ENCODE measurements at places on chromosomes 2 and 18. TPM values are rescaled to one million over a fixed set of nuclear protein-coding genes. Genes with fewer than 3 reads are reported as not detected.

The SLC11A1 gene
- 0.17 TPM for total RNA-seq

The CFAP65 gene
- total RNA-seq: not detected

The DOCK10 gene
- 26.3 TPM for total RNA-seq

The BIN1 gene
- 119 TPM for total RNA-seq

The SCN7A gene
- 23.6 TPM for total RNA-seq

The ITM2C gene
- total RNA-seq: 77.3 TPM

The NPHP1 gene
- 5.0 TPM for total RNA-seq

The GATA6 gene
- total RNA-seq: 10.0 TPM

The EGR4 gene
- under 0.01 TPM for total RNA-seq

The ZNF513 gene
- total RNA-seq: 7.7 TPM

The CXCR1 gene
- not detected for total RNA-seq

The LMAN1 gene
- total RNA-seq: 170 TPM

The RPRM gene
- not detected for total RNA-seq

The LOXL3 gene
- 12.6 TPM for total RNA-seq

The UGT1A6 gene
- not detected for total RNA-seq

The SLC23A3 gene
- total RNA-seq: 1.8 TPM

DNA sequence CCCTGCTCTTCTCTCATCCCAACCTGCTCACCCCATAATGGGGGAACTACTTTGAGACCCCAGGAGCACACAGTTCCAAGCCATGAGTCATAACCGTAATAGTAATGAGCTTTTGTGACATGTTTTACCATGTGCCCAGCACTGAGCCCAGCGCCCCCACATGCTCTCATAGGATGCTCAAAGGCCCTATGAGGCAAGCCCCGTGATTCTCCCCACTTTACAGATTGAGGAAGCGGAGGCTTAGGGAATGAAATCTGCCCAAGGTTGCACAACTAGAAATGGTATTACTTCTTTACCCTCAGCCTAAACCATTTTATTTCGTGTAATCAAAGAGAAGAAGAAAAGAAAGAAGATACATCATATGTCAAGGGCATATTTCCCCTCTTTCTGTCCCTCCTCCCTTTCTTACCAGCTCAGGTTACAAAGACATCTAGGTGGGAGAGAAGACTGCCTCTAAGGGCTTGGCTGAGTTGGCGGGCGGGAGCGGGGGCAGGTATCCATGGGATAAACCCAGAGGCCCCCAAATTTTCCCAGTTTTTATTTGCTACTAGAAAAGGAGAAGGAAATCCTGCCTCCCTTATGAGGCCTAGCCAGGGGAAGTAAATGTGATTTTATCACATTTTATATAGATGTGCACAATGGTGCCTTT lies 24.2 kb downstream of the BCL11A start:
- no peak overlapping the region for H3K4me3 ChIP-seq
- no peaks in the 10 kb centered on the region for H3K4me1 ChIP-seq
- no peaks in the 10 kb centered on the region for H3K27me3 ChIP-seq
- no peak for DNase-seq
- H3K27ac ChIP-seq: no peak overlapping the region
- H3K36me3 ChIP-seq: no peaks in the 10 kb centered on the region

GRCh38 chr2:143146366-143146765 lies 17.1 kb downstream of the ARHGAP15 start:
- no peaks in the 10 kb centered on the region for H3K27me3 ChIP-seq
- no peaks in the 10 kb centered on the region for H3K4me1 ChIP-seq
- no peaks in the 10 kb centered on the region for H3K36me3 ChIP-seq
- H3K27ac ChIP-seq: no peak overlapping the region
- DNase-seq: peak; percentile 8
- no peak overlapping the region for H3K4me3 ChIP-seq

GRCh38 chr18:23712445-23712844 lies 23.2 kb downstream of the LAMA3 start:
- no peaks in the 10 kb centered on the region for H3K36me3 ChIP-seq
- no peak overlapping the region for H3K4me3 ChIP-seq
- no peaks in the 10 kb centered on the region for H3K27me3 ChIP-seq
- DNase-seq: peak; percentile 35
- peaks cover 2% of the 10 kb centered on the region for H3K4me1 ChIP-seq
- H3K27ac ChIP-seq: no peak overlapping the region

DNA sequence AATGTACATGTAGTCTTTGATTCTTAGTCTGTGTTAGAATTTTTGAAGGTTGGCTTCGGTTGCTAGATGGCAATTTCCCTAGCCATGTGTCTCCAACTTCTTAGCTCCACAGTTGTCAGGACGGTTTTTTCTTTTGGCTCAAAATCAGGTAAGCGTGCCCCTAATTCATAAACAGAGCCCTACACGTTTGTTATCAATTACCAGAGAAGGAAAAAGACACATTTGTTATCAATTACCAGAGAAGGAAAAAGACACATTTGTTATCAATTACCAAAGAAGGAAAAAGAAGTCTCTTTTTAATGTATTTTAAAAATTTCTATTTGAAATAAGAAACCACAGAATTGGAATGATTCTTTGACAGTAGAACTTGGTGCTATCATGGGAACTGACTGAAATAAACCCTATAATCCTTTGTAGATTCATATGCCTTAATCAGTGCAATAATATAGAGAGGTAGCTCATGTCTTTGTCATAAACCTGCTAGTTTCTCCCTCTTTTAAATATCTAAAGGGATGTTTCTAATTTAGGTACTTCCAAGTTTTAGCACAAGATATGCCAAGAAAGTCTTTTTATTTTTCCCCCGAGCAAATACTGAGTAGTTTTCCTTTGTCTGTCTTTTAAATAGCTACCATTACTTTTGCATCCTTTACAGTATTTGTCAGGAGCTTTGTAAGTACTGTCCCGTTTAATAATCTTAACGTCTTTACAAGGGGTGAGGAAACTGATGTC lies 35.9 kb downstream of the CAMKMT start:
- H3K27me3 ChIP-seq: no peaks in the 10 kb centered on the region
- no peak overlapping the region for H3K27ac ChIP-seq
- no peak overlapping the region for H3K4me3 ChIP-seq
- DNase-seq: no peak

DNA sequence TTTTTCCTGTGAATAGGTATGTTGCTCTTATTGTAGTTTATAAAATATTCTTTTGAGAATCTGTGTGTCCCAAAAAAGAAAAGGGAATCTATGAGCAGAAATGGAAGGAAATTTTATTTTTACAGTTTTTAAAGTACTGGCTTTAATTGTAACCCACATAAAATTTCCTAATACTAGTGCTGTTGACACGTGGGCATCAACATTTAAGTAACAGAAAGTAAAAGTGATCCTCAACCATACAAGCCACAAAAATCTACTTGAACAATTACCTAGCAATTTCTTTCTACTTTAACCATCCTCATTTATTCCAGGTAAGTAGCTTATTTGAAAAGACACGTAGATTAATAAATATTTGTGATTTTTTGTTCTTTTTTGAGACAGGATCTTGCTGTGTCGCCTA lies 62.0 kb downstream of the MAP3K20 start:
- H3K4me1 ChIP-seq: peaks cover 5% of the 10 kb centered on the region
- no peak overlapping the region for H3K27ac ChIP-seq
- DNase-seq: no peak
- H3K4me3 ChIP-seq: no peak overlapping the region
- H3K27me3 ChIP-seq: no peaks in the 10 kb centered on the region
- no peaks in the 10 kb centered on the region for H3K36me3 ChIP-seq

- H3K27ac ChIP-seq: no peak overlapping the region
- H3K36me3 ChIP-seq: no peaks in the 10 kb centered on the region
- no peak overlapping the region for H3K4me3 ChIP-seq
- peak; percentile 1 for DNase-seq
Observed at GRCh38 chr2:192969055-192969454, 774.3 kb upstream of the TMEFF2 start.

GRCh38 chr18:80109676-80110078 lies 615 bp downstream of the ADNP2 start:
- no peaks in the 10 kb centered on the region for H3K36me3 ChIP-seq
- no peaks in the 10 kb centered on the region for H3K4me1 ChIP-seq
- H3K27me3 ChIP-seq: no peaks in the 10 kb centered on the region

DNA sequence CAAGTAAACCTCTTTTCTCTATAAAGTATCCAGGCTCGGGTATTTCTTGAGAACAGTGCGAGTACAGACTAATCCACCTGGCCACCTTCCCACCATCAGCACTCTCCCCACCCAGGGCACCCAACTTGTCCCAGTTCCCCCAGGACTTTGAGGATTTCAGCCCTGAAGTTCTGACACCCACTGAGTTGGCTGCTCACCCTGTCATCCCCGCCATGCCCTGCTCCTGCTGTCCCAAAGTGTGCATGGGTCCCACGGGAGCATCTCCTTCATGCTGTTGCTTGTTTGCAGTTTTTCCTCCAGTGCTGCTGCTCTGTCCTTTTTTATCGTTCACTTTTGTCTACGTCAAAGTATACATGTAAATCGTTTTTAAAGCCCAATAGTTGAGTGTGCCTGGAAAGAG lies 273.9 kb downstream of the PHLPP1 start:
- peaks cover 4% of the 10 kb centered on the region for H3K27me3 ChIP-seq
- H3K27ac ChIP-seq: no peak overlapping the region
- no peak for DNase-seq
- H3K4me1 ChIP-seq: no peaks in the 10 kb centered on the region

DNA sequence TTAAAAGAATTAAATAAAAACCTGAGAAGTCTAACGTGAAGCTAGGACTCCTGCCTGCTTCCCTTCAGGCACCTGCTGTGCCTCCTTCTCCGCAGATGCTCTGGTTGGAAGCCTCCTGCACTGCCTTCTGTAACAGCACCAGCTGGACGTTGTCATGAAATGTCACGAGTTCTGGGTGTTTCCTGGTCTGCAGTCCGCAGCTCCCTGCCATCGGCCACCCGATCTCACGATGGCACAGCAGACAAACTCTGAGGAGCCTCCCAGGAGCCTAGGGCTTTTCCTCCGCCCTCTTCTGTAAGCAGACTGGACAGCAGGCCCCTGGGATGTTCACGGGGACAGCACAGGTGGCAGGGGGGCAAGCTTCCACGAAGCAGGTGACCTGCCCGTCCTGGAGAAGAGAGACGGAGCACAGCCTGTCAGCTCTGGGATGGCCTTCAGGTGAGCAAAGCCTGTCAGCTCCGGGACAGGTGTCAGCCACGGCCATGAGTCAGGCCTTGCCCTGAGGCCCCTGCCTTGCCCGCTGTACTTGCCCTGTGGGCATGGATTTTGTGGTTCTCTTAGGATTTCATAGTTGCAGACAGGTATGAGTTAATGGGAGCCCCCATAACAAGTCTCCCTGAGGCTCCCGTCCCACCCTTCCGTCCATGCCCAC lies 110.3 kb downstream of the PXDN start:
- no peak for DNase-seq
- H3K36me3 ChIP-seq: peaks cover 14% of the 10 kb centered on the region
- no peak overlapping the region for H3K4me3 ChIP-seq
- H3K27ac ChIP-seq: no peak overlapping the region

- DNase-seq: no peak
- no peaks in the 10 kb centered on the region for H3K4me1 ChIP-seq
- H3K27me3 ChIP-seq: no peaks in the 10 kb centered on the region
- no peak overlapping the region for H3K27ac ChIP-seq
Observed at GRCh38 chr2:178383718-178384117, 67.3 kb downstream of the PRKRA start.

GRCh38 chr18:36610661-36611060 lies 218.1 kb downstream of the TPGS2 start:
- H3K4me3 ChIP-seq: no peak overlapping the region
- H3K27me3 ChIP-seq: no peaks in the 10 kb centered on the region
- H3K36me3 ChIP-seq: no peaks in the 10 kb centered on the region

- no peaks in the 10 kb centered on the region for H3K36me3 ChIP-seq
- peak overlapping the region; percentile 19 for H3K27ac ChIP-seq
- H3K4me1 ChIP-seq: peaks cover 16% of the 10 kb centered on the region
- H3K27me3 ChIP-seq: no peaks in the 10 kb centered on the region
Observed at GRCh38 chr2:190467575-190468083, 59.5 kb downstream of the MFSD6 start.

DNA sequence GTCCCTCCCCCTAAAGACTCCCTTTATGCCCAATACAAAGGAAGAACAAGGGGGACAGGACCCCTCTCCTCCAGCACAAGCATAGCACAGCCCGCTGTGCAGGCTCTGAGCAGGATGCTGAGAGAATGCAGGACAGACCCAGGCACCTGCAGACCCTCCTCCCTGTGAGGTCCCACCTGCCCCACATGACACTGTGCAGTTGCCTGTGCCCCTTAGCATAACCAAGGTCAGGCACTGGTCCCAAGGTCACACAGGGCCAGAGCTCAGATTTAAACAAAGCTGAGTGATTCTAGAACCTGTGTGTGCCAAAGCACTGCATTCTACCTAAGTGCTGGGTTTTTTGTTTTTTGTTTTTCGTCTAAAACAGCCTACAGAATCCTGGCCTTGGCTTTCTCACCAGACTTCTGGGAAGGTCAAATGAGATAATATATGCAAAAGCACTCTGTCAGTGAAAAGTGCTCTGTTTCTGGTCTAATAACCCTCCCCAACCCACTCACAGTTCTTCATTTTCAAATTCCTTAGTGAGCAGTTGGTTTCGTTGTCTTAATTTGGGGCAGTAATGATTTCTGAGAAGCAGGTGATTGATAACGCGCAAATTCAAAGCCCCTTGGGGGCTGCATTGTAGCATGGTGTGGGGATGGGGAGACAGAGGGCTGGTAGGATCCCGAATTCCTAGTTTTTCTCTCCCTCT lies 125.7 kb downstream of the KCTD1 start:
- H3K4me3 ChIP-seq: no peak overlapping the region
- no peaks in the 10 kb centered on the region for H3K36me3 ChIP-seq
- H3K27me3 ChIP-seq: no peaks in the 10 kb centered on the region
- no peaks in the 10 kb centered on the region for H3K4me1 ChIP-seq

- no peak overlapping the region for H3K4me3 ChIP-seq
- peaks cover 3% of the 10 kb centered on the region for H3K4me1 ChIP-seq
- H3K27ac ChIP-seq: no peak overlapping the region
- DNase-seq: no peak
- H3K36me3 ChIP-seq: no peaks in the 10 kb centered on the region
Observed at GRCh38 chr2:191650896-191651773, 26.8 kb upstream of the NABP1 start.

GRCh38 chr2:85915606-85916303 lies 27.0 kb upstream of the ST3GAL5 start:
- H3K36me3 ChIP-seq: no peaks in the 10 kb centered on the region
- H3K27me3 ChIP-seq: peaks cover 3% of the 10 kb centered on the region
- DNase-seq: peak; percentile 43
- no peak overlapping the region for H3K4me3 ChIP-seq

GRCh38 chr2:229159405-229159804 lies 111.7 kb downstream of the PID1 start:
- no peak overlapping the region for H3K4me3 ChIP-seq
- H3K27ac ChIP-seq: no peak overlapping the region
- H3K36me3 ChIP-seq: no peaks in the 10 kb centered on the region
- H3K27me3 ChIP-seq: no peaks in the 10 kb centered on the region
- DNase-seq: no peak

DNA sequence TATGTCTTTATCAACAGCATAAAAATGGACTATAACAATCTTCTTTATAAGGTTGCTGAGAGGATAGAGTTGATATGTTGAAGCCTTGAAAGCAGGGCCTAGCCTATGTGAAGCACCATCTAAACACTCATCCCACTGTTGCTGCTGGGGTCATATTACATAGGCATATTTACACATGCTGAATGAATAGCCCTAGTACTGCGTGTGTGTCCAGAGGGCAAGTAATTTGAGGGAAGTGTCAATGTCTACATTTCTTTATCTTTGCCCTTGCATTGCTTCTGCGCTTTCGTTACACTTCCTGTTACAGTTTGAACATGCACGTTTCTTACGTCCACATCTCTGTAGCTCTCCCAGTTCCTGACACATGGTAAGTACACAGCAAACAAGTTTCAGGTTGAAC lies 280.3 kb upstream of the ATP5MC3 start:
- H3K4me3 ChIP-seq: no peak overlapping the region
- no peak for DNase-seq
- no peaks in the 10 kb centered on the region for H3K4me1 ChIP-seq
- no peaks in the 10 kb centered on the region for H3K36me3 ChIP-seq
- H3K27me3 ChIP-seq: no peaks in the 10 kb centered on the region

GRCh38 chr2:10038716-10039115 lies 4.6 kb upstream of the KLF11 start:
- H3K4me1 ChIP-seq: peaks cover 10% of the 10 kb centered on the region
- DNase-seq: no peak
- peaks cover 2% of the 10 kb centered on the region for H3K27me3 ChIP-seq
- no peak overlapping the region for H3K27ac ChIP-seq
- H3K36me3 ChIP-seq: no peaks in the 10 kb centered on the region

All from fibroblast of lung (primary cell).